ENCODE measurements at places on chromosomes 2 and 18.

DNA sequence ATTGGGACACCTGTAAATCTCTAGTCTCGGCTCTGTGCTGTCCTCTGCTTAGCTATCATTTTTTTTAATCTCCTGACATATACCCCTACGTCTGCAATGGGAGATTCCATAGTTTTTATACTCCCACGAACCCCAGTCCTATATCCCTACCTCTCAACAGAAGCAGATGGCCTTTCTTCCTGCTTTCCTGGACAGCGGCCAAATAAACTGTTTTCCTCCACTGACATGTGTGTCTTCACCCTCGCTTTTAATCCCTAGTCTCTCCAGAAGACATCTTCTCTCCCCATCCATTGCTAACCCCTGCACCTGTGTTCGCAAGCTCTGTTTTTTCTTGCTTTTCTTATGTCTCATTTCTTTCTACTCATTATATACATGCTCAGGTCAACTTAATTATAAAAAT, 395.4 kb downstream of the EPHA4 start:
- no peak for DNase-seq

GRCh38 chr2:98710734-98711133, 20.2 kb downstream of the MGAT4A start:
- no peak for DNase-seq

- no peak for DNase-seq
These were observed 170.9 kb downstream of the SOCS6 start for GRCh38 chr18:70459731-70460130.

DNA sequence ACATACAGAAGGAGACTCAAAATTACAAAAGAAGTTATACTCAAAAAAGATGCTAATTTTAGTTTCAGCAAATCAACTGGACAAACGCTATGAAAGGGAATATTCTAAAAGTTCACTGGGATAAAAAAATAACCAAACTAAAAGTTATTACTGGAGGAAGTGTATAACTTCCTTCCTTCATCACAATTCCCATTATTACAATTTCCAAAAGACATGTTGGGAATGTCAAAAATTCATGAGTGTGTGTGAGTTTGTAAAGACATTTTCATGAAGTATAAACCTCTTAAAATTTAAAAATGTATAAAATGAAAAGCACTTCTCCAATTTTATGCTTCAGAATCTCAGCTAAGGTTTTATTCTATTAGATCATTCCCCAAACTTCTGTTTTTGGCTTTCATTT, 67.8 kb downstream of the MERTK start:
- no peak for DNase-seq

DNA sequence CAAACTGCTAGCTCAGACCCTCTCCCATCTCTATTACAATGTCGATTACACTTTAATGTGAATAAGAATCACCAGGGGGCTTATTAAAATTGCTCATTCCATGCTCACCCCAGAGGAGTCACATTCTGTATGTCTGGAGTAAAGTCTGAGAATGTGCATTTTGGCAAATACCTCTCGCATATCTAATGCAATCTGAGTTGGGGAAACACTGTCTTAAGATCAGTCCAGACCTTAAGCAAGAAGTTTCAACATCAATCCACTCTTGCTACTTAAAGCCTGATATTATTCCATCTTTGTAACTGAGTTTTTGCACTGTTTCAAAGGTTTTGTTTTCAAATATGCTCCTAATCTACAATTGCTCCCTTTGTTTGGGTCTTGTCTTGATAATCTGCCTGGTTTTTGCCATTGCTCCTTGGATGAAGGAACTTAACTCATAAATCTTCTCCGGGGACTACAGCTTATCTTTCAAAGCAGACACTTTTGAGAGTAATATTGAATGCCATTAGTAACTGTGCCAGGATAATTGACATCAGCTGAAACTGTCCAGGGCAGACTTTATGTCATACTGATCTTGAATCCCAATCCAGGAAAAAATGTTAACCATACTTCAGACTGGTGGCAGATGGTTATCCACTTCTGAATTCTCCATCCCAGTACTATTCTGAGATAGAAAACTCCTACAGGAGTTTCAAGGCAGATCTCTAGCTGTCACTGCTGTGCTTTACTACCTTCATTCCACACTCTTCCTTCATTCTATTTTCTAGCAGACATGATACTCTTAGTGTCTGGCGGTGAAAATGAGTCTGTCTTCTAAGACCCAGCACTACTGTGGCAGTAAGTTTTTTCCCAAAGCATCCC, 200.9 kb downstream of the ERBB4 start:
- DNase-seq, result no peak

GRCh38 chr2:177334940-177335543, 57.5 kb upstream of the AGPS start:
- DNase-seq, result peak; percentile 53

DNA sequence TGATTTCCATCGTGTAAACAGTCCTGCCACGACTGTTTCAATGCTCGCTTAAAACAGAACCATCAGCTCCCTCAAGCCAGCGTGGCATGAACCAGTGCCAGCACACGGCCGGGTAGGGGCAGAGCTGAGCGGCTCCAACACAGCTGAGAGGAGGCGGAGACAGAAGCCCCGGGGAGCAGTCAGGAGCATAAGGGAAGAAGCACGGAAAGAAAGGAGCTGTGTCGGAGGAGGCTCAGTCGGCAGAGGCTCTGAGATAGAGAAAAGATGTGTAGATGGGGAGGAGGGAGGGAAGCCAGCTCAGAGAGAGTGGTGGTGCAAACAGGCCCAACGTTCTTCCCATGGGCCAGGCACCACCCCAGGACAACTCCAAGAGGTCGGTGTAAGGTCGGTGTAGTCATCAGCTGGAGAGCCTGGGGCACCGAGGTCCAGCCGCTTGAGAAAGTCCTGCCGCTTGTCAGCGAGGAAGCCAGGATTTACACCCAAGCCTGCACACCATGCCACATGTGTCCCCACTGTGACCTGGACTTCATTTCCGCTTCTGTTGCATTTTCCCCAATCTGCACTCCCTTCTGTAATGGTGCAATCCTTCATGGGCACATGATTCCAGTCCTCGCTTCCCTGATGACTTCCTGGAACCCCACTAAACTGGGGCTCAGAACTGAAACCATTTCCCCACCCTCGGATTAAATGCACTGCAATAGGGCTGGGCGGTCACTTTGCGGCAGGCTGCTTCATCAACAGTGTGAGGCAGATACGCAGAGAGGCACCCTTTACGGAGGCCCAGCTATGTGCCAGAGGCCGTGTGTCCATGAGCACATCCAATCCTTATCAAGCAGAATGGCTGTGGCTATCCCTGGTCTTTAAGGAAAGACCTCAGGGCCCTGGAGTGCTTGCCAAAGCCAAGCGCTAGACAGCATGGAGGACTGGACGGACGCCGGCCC, 43.5 kb downstream of the CYP27C1 start:
- DNase-seq, result no peak

DNA sequence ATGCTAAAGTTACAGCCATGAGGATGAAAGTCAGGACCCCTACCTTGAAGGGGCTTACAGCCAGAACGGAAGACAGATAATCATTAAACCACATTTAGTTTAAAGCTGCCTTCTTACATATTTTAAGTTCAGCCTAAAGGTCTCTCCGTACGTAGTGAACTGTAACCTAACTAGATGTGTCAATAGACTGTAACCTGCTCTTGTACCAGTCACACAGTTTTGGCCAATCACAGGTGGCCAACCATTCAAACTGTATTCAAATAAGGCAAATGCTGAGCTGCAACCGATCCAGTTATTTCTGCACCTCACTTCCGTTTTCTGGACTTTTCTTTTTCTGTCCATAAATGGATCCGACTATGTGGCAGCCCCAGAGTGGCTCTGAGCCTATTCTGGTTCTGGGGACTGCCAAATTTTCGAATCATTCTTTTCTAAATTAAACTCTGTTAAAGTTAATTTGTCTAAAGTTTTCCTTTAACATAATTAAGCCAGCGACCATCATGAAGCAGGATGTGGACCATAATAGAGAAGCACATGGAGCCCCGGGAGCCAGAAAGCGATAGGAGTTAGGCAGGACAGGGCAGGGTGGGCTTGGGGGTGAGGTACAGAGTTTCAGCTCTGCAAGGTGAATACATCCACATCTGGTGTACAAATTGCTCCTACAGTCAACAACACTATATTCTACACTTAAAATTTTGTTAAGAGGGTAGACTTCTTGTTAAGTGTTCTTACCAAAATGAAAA, 48.4 kb upstream of the YPEL5 start:
- DNase-seq, result no peak

- no peak for DNase-seq
These were observed 49.0 kb downstream of the PRKRA start for GRCh38 chr2:178401994-178402437.

DNA sequence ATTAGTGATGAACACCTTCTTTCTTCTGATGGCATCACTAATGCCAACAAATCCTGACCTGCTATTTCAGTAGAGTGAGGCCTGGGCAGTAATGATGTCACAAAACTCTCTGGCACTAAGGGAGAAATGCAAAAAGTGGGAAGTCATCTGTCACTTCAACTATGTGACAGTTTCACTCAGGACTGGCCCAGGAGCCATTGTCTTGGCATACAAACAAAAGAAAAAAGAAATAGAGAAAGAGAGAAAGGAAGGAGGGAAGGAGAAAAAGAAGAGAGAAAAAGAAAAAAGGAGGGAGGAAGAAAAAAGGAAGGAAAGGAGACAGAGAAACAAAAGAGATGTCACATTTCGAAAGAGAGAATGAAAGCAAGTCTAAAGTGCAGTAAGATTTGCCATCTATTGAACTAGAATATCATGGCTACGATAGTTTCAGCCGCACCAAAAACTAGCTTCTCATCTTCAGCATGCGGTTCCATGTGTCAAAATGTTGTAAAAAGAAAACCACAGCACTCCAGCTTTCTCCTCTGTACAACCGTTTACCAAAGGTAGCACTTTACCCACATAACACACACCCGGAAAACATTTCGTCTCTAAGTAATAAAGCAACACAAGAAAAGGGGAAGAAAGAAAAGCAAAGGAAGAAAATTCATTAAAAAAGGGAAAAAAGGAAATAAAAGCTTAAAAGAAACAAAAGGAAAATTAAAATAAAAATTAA, 50.1 kb downstream of the CD226 start:
- no peak for DNase-seq

- no peak for DNase-seq
These were observed 27.4 kb downstream of the HPCAL1 start for GRCh38 chr2:10329880-10330699.

Data from muscle of arm (tissue), 14 donors.